Activated T-cell treated with anti-CD3 and anti-CD28 coated beads, Interleukin-2, amount 50 U/mL, for 1 hour (primary cell): ENCODE measurements at places on chromosomes 12 and 14.
A peak's percentile ranks its signal among the peaks of the same experiment; 100 is the strongest.

- DNase-seq = no peak
Observed at GRCh38 chr12:53091756-53092155, 5.7 kb upstream of the IGFBP6 start.

DNA sequence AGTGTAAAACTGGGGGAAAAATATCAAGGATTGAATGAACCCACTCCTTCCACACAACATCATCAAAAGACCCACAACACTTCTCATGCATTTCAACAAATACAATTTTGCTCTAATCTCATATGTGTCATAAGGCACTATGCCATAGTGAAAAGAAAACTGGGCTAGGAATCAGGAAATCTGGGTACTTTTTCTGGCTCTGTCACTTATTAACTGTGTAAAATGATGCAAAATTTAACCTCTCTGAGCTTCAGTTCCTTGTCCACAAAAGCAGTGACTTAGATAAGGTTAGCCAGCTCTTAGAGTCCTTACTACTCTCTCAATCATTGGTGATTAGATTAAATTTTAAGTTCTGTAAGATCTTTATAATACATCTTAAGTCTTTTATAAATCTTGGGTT is 250.5 kb upstream of the SOX5 start:
- DNase-seq = no peak

DNA sequence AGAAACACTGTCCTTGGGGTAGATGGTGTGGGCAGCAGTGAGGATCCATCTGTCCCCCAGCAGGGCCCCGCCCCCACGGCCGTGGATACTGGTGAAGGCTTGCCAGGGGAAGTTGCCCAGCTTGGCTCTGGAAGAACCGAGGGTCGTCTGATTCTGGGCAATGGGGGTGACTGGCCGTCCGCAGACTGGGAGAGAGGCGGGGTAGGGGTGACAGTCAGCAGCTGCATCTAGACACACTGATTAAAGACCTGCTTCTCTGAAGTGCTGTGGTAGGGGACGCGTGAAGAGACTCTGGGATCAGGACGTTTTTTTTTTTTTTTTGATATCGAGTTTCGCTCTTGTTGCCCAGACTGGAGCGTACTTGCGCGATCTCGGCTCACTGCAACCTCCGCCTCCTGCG is 4.7 kb upstream of the C1R start:
- DNase-seq = no peak

- no peak for DNase-seq
Observed at GRCh38 chr14:35336494-35337268, 44.5 kb downstream of the PSMA6 start.

DNA sequence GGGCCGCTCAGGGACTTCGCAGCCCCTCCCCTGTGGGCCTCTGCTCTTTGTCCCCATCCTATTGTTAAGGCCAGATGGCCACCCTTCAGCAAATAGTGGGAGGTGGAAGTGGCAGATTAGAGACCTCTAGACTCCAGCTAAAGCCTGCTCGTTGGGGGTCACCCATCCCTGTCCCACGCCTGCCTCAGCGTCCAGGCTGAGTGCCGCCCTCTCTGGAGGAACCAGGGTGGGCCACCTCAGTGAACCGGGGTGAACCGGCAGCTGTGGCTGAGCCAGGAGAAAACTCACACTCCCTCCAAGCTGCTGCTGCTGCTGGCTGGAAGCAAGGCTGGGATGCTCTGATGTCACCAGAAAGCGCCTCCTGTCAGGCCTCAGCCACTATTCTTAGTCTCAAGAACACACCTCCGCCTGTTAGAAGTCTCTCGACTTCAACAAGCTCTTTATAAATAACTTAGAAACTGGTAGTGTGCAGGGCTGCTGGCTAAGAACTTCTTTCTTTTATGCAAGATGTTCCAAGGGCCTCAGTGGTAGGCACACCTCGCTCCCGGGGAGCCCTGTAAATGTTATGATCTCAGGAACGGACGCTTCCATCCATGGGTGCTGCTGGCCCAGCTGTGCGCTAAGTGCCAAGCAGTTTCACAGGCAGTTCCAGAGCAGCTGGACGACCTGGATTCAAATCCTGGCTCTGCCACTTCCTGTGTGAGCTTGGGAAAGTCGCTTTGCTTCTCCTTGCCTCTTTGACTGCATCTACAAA is 19.8 kb upstream of the TESC start:
- no peak for DNase-seq

- DNase-seq = no peak
Observed at GRCh38 chr14:60964904-60965303, 16.0 kb downstream of the TRMT5 start.

- no peak for DNase-seq
Observed at GRCh38 chr14:59028476-59029202, 159.8 kb upstream of the DAAM1 start.

DNA sequence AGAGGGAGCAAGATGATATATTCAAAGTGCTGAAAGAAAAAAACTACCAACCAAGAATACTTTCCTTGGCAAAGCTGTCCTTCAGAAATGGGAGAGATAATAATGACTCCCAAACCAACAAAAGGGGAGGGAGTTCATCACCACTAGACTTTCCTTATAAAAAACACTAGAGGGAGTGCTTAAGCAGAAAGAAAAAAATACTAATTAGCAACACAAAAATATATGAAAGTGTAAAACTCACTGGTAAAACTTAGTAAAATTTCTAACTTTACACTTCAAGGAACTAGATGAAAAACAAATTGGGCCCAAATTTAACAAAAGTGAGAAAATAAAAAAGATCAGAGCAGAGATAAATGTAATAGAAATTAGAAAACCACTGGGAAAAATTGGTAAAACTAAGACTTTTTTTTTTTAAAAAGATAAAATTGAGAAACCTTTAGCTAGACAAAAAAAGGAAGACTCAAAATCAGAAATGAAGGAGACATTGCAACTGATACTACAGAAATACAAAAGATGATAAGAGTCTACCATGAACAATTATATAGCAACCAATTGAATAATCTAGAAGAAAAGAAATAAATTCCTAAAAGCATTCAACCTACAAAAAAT is 60.4 kb upstream of the FAR2 start:
- DNase-seq = no peak

DNA sequence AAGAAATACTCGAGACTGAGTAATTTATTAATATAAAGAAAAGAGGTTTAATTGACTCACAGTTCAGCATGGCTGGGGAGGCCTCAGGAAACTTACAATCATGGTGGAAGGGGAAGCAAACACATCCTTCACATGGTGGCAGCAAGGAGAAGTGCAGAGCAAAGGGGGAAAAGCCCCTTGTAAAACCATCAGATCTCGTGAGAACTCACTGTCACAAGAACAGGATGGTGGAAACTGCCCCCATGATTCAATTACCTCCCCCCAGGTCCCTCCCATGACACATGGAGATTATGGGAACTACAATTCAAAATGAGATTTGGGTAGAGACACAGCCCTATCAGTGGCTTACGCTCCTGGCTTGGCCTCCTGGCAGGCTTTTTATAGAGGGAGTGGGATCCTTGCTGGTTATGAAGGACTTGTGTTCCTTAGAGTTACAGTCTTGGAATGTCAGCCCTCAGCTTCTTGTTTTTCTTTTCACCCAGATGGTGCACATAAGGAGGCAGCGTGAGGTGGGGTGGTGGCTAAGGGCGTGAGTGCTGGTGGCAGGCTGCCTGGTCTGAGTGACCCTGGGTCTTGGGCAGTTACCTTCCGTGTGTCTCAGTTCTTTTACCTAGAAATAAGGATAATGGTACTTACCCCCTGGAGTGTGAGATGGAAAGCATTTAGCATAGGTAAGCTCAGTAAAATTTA is 25.7 kb downstream of the TRAF3 start:
- no peak for DNase-seq

GRCh38 chr12:8969861-8970411 is 19.4 kb upstream of the KLRG1 start:
- DNase-seq = no peak

DNA sequence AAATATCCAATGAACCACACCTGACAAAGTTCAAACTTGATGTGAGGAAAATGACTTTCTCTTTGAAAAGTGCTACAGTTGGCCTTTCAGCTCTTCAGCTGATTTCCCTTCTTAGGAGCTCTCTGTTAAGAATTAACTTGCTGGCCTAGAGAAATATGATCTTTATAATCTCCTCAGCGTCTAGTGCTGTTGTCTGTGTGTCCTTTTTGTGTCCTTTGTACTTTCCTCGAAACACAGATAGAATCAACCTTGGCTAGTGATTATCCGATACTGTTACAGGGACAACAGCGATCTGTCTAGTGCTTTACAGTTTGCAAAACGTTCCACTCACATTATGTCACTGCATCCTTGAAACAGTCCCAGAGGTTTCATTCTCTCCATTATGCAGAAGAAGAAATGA is 162.8 kb upstream of the RMST start:
- DNase-seq = no peak

GRCh38 chr14:74080820-74081460 is 3.3 kb downstream of the ALDH6A1 start:
- no peak for DNase-seq

DNA sequence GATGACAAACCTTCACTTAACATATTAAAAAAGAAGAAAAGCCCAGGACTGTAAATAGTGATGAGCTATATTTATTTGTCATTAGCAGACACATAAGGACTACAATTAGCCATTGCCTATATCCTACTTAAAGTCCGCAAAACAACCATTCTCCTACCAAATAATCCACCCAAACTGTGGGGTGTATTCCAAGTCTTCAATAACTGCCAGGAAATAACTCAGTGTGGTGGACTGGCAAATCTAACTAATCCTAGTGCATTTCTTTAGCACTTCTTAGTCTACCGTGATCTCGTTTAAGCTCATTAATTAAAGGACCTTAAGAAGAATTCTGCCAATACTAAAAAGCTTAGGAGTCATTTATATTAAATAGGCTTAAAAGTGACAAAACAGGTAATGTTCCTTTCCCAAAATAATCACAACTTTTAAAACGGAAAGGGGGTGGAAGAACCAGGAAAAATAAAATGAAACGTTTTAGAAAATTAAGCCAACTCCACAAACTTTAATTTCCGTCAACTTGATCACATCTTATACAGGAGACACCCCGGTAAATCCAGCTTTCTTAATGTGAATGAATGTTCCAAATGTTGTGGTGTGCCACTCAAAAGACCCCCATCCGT is 1.8 kb downstream of the NOVA1 start:
- no peak for DNase-seq

DNA sequence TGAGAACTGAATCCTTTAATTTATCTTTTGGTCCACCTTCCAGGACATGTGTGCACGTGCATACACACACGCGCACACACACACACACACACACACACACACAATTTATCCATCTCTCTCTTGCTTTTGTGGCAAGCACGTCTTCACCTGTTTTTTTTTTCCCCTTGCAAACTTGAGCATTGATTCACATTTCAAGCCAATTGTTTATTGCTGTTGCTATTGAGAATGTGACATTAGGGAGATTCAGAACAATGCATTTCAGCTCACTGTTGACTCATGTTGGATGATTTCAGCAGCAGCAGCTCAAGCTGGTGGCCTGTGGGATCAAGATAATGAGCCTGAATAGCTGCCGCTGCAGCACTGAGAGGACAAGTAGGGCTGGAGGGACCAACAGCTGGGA is 128.9 kb downstream of the SNAPC1 start:
- no peak for DNase-seq

DNA sequence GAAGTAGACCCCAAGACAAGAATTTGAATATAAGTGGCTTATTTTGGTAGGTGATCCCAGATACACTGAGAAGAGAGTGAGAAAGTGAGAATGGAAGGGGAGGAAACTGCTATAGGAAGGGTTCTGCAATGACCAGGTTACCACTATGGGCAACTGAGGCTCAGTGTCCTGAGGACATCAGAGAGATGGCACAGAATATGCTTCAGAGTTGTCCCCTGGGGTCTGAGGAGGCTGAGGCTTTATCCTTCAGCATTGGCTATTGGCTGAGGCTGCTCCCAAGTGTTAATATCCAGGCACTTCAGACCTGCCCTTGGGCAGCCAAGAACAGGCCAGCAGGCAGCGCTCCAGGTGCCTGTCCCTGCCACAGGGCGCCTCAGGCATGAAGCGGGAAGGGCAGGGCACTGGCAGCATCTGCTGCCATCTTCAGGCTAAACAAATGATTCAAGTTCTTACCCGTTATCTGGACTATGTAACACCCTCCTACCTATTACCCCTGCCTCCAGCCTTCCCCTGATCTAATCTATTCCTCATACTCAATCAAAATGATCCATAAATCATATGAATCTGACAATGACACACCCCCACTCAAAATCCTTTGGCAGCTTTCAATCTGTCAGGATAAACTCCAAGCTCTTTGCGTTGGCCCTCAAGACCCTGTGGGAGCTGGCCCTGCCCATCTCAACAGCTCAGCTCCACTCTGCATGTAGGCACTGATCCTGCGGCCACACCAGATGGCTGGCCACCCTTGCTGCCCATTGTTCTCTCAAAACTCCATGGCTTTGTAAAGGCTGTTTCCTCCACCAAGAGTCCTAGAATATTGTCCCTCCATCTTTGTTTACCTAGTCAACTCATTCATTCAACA is 42.4 kb downstream of the CKAP4 start:
- DNase-seq = no peak

GRCh38 chr12:38904537-38905479 is 583 bp downstream of the CPNE8 start:
- peak; percentile 24 for DNase-seq

DNA sequence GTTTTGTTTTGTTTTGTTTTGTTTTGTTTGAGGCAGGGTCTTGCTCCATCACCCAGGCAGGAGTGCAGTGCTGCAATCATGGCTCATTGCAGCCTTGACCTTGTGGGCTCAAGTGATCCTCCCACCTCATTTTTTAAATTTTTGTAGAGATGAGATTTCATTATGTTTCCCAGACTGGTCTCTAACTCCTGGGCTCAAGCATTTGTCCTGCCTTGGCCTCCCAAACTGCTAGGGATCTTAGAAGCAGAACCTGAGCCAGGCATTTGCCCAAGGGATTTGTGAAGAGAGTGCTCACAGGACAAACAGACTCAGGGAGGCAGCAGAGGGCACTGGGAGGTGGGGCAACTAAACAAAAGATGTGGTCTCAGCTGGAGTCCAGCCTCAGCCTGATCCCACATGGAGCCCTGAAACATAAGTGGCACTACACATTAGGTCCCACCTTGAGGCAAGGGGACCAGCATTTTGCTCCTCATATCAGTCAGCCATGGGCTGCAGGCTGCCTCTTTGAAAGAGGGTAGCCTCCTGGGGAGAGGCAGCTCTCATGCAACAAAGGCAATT is 86.2 kb upstream of the CMKLR1 start:
- no peak for DNase-seq

DNA sequence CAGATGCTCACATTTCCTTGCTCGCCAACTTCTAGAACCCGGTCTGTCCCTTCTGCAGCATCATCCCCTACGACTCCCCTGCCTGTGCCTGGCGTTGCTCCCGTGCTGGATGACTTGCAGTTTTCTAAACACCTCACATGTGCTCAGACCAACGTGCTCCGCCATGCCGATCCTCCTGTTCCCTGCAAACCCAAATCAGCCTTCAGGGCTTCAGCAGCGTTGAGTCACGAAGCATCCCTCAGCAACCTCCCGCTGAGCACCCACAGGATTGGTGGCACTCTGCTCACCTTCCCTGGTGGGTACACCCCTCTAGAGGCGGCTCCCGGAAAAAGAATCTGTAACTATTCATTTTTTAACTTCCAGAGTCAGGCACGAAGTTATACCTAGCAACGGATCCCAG is 2.8 kb upstream of the PIWIL1 start:
- DNase-seq = no peak

DNA sequence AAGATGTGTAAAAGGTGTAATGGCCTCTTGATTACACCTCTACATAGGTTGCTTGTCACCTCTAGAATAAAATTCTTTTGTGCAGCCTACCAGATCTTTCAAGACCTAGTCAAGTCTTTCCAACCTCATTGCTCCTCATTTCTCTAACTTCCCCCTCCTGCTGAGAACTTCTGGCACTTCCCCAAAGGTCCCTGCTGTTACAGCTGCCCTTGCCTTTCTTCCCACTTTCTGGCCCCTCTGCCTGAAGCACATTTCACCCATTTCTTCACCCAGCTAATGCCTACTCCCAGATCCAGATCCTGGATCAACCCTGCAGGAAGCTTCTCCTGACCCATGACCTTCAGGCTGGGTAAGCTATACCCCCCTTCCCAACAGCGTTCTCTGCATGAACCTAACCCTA is 1.5 kb downstream of the TSHR start:
- no peak for DNase-seq
